ENCODE measurements at places on chromosomes 3 and 15.

GRCh38 chr3:71478568-71478967, 105.0 kb downstream of the FOXP1 start:
- H3K4me3 ChIP-seq, result no peak overlapping the region
- H3K4me1 ChIP-seq, result no peaks in the 10 kb centered on the region
- no peak for DNase-seq
- no peaks in the 10 kb centered on the region for H3K36me3 ChIP-seq
- H3K27me3 ChIP-seq, result no peaks in the 10 kb centered on the region

- DNase-seq, result no peak
- H3K4me1 ChIP-seq, result no peaks in the 10 kb centered on the region
- H3K27me3 ChIP-seq, result no peaks in the 10 kb centered on the region
- H3K27ac ChIP-seq, result no peak overlapping the region
- H3K36me3 ChIP-seq, result no peaks in the 10 kb centered on the region
These were observed 152.9 kb downstream of the CADPS start for GRCh38 chr3:62722344-62722743.

DNA sequence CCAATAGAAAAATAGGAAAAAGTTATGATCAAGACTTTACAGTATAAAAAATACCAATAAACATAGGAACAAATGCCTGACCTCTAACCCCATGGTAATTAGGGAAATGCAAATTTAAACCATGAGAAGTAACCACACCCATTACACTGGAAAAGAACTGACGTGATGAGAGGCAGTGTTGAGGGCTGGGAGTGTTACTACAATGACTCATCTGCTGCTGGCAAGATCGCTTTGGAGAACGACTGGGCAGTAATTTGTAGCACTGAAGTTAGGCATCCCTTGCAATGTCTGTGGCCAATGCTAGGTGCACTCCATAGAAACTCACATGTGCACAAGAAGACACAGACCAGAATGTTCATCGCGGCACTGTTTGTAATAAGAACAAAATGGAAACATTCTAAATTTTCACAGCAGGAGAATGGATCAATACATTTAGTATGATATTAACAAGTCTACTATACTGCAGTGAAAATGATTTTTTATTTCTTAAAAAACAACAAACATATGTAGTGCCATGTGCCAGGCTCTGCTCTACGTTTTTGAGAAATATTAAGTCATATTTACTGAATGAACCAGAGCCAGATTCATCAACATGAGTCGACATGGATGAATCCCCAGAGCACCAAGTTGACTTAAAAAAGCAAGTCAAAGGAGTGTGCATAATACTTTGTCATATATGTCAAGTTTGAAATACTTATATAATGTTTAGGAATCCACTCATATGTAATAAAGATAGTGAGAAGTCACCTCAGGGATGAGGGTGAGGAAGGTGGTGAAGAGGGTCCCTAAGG, 37.6 kb upstream of the EPHB3 start:
- H3K4me3 ChIP-seq, result no peak overlapping the region
- H3K4me1 ChIP-seq, result no peaks in the 10 kb centered on the region
- no peak overlapping the region for H3K27ac ChIP-seq
- no peaks in the 10 kb centered on the region for H3K27me3 ChIP-seq
- DNase-seq, result no peak

GRCh38 chr15:44763187-44763586, 26.9 kb downstream of the TRIM69 start:
- no peaks in the 10 kb centered on the region for H3K36me3 ChIP-seq
- H3K4me1 ChIP-seq, result no peaks in the 10 kb centered on the region
- no peaks in the 10 kb centered on the region for H3K27me3 ChIP-seq
- H3K4me3 ChIP-seq, result no peak overlapping the region
- no peak overlapping the region for H3K27ac ChIP-seq

DNA sequence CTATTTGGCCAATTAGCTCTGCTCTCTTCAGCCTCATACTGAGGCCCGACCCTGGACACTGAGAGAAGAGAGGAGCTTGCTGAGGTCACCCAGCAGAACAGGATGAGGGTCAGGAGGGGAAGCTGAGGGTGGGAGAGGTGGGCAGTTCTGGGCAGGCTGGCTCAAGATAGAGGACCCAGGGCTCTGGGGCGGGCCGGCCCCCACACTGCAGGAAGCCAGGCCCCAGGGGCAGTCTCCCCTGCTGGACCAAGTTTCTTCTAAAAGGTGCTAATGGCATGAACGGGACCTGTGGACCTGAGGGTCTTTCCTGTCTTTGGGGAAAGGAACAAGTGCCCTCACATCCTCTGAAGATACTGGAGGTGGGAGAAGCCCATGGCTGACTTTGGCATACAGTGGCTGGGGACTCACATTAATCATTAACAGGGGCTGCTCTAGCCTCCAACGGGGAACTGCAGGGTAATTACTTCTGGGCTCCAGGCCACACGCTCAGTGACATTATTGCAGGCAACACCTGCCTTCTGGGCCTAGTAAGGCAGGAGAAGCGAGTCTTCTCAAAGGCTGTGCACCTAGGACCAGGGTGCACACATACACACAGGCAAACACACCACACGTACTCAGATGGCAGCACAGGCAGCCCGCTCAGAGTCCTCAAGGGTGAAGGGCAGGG, 10.6 kb downstream of the HCN4 start:
- DNase-seq, result no peak
- no peak overlapping the region for H3K27ac ChIP-seq
- no peak overlapping the region for H3K4me3 ChIP-seq
- no peaks in the 10 kb centered on the region for H3K36me3 ChIP-seq
- no peaks in the 10 kb centered on the region for H3K27me3 ChIP-seq
- H3K4me1 ChIP-seq, result no peaks in the 10 kb centered on the region

- peaks cover 7% of the 10 kb centered on the region for H3K4me1 ChIP-seq
- H3K4me3 ChIP-seq, result no peak overlapping the region
- no peaks in the 10 kb centered on the region for H3K36me3 ChIP-seq
- H3K27ac ChIP-seq, result no peak overlapping the region
These were observed 53.5 kb downstream of the WWTR1 start for GRCh38 chr3:149604125-149604875.

DNA sequence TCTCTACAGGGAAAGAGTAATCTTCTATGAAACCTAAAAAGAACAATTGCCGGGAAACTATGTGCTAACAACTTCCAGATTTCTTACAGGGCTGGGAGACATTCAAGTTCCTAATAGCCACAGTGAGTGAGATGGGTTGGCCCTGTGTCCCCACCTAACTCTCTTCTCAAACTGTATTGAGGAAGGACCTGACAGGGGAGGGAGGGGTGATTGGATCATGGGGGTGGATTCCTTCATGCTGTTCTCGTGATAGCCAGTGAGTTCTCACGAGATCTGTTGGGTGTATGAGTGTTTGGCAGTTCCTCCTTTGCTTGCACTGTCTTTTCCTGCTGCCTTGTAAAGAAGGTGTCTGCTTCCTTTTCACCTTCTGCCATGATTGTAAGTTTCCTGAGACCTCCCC, 958.7 kb downstream of the AGBL1 start:
- H3K36me3 ChIP-seq, result no peaks in the 10 kb centered on the region
- no peak overlapping the region for H3K27ac ChIP-seq
- DNase-seq, result no peak
- H3K27me3 ChIP-seq, result no peaks in the 10 kb centered on the region
- H3K4me1 ChIP-seq, result no peaks in the 10 kb centered on the region

DNA sequence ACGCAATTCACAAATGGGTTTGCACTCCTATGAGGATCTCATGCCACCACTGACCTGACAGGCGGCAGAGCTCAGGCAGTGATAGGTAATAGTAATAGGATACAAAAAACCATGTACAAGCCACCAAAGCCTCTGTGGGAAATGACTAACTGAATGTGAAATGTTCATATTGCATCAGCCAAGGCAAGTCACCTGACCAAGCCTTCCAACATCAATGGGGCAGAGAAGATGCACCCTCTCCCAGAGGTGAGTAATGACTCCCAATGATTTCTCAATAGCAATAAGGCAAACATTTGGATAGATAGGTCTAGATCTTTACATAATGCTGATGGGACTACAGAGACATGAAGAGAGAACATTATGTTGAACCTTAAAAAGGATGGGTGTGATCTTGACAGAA, 14.9 kb downstream of the CNTN3 start:
- no peaks in the 10 kb centered on the region for H3K4me1 ChIP-seq
- no peak for DNase-seq
- no peaks in the 10 kb centered on the region for H3K36me3 ChIP-seq
- no peaks in the 10 kb centered on the region for H3K27me3 ChIP-seq
- H3K4me3 ChIP-seq, result no peak overlapping the region

DNA sequence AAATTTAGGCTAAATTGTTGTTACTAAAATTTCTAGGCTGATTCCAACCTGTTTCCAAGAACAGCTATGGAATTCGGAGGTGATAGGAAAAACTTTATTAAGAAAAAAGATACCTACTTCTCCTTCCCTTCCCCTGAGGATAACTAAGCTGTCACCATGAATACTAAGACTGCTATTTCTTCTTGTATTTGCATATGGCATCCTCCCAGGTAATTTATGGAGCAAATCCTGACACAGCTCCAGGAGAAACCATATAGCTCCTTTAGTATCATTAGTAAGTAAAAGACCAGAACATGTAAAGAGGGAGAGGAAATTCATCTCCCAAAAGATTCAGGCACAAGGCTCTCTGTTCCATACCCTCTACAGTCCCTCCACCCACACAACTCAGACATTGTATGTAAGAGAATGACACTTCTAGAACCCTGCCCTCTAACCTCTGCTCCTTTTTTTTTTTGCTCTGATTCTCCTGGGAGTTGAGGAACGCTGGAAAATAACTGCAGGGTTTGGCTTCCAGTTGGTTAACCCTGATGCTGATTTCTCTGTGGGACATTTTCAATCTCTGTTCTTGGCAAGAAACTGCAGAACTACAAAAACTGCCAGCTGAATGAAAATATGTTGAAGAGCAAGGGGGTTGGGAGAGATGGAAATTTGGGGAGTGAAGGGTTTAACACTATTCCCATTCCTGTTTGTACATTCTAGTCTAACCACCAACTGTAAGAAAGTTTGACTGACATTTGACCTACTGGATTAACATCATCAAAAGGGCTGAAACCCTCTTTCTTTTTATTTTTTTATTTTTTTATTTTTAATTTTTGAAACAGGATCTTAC, 14.2 kb upstream of the MAGI1 start:
- no peaks in the 10 kb centered on the region for H3K36me3 ChIP-seq
- peaks cover 7% of the 10 kb centered on the region for H3K4me1 ChIP-seq
- H3K27me3 ChIP-seq, result no peaks in the 10 kb centered on the region

DNA sequence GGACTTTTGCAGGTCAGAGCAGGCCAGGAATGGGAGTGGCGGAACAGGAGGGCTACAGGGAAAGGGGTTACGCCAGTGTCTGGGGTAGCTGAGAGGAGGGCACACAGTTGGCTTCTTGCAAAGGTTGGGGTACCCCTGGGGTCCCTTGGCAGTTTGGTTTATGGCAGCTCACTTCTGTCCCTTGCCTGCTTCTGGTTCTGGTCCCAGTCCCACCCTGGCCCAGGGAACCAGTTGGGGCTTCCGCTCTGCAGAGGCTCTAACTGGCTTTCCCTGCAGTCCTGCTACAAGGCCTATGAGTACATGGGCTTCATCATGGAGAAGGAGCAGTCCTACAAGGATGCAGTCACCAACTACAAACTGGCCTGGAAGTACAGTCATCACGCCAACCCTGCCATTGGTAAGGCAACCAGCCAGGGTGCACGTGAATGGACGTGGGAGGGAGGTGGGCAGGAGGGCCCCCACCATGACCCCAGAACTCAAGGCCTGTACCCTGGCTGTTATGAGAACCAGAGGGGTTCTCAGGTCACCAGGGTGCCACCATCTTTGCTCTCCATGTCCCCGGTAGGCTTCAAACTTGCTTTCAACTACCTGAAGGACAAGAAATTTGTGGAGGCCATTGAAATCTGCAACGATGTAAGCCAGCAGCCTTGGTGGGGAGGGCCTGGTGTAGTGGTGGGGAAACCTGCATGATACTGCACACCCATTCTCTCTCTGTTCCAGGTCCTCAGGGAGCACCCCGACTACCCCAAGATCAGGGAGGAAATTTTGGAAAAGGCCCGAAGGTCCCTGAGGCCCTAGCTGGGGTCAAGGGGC, 15.2 kb downstream of the CSRNP1 start:
- no peak overlapping the region for H3K4me3 ChIP-seq
- peaks cover 10% of the 10 kb centered on the region for H3K36me3 ChIP-seq
- no peaks in the 10 kb centered on the region for H3K27me3 ChIP-seq
- peaks cover 30% of the 10 kb centered on the region for H3K4me1 ChIP-seq

- H3K4me1 ChIP-seq, result no peaks in the 10 kb centered on the region
- H3K4me3 ChIP-seq, result no peak overlapping the region
- no peaks in the 10 kb centered on the region for H3K36me3 ChIP-seq
- no peaks in the 10 kb centered on the region for H3K27me3 ChIP-seq
These were observed 824.7 kb upstream of the NECTIN3 start for GRCh38 chr3:110246796-110247376.

DNA sequence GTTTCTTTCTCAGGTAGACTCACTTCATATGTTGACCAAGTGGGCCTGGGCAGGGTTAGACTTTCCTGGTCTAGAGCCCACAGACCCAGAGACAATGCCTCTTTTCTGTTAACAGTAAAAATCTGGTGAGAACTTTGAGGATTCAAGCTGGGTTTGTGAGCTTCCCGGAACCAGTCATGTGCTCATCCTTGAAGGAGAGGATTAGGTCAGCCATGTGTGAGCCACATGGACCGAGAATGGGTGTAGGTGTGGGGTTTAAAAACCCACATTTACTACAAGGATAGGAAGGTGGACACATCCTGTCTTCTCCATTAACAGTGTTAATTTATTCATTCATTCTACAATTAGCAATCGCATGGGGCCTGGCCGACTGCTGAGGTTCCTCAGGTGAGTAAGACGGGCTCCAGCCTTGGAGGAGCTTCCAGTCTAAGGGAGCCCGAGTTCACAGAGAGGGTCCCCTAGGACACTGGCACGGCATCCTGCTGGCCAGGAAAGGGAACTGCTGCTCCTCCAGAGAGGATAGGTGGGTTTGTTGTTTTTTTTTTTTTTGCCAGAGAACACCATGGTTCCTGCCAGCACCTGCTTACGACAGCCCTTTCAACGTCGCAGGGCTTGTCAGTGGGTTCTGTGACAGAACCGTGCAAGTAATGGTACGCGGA, 69.0 kb downstream of the SQOR start:
- H3K27me3 ChIP-seq, result no peaks in the 10 kb centered on the region
- no peaks in the 10 kb centered on the region for H3K4me1 ChIP-seq
- no peak overlapping the region for H3K4me3 ChIP-seq
- H3K36me3 ChIP-seq, result no peaks in the 10 kb centered on the region
- H3K27ac ChIP-seq, result no peak overlapping the region
- DNase-seq, result no peak

- H3K27me3 ChIP-seq, result no peaks in the 10 kb centered on the region
- H3K4me3 ChIP-seq, result no peak overlapping the region
- H3K4me1 ChIP-seq, result peaks cover 73% of the 10 kb centered on the region
- H3K36me3 ChIP-seq, result no peaks in the 10 kb centered on the region
- no peak overlapping the region for H3K27ac ChIP-seq
- DNase-seq, result no peak
These were observed 45.4 kb downstream of the PSMD6 start for GRCh38 chr3:63977893-63978292.

DNA sequence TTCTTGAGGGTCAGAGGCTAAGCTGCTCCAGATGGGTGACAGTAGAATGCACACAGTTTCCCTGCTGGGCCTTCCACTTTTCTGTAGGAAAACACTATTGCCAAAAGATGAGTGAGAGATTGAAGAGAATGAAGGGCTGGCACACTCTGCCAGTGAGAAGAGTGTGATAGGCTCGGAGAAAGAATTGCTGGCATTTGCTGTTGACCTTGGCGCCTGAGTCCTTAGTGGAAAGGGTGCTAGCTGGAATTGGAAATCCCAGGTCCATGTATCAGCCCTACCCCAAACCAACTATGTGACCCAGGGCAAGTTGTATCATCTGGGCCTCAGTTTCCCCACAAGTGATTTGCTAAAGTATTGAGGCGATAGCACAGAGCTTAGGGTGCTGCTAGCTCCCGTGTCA, 60.1 kb upstream of the DCLK3 start:
- H3K27me3 ChIP-seq, result no peaks in the 10 kb centered on the region
- H3K36me3 ChIP-seq, result no peaks in the 10 kb centered on the region
- no peak for DNase-seq
- no peaks in the 10 kb centered on the region for H3K4me1 ChIP-seq
